Iris pigment epithelial cell (primary cell): ENCODE measurements at places on chromosomes 1 and 21.

DNA sequence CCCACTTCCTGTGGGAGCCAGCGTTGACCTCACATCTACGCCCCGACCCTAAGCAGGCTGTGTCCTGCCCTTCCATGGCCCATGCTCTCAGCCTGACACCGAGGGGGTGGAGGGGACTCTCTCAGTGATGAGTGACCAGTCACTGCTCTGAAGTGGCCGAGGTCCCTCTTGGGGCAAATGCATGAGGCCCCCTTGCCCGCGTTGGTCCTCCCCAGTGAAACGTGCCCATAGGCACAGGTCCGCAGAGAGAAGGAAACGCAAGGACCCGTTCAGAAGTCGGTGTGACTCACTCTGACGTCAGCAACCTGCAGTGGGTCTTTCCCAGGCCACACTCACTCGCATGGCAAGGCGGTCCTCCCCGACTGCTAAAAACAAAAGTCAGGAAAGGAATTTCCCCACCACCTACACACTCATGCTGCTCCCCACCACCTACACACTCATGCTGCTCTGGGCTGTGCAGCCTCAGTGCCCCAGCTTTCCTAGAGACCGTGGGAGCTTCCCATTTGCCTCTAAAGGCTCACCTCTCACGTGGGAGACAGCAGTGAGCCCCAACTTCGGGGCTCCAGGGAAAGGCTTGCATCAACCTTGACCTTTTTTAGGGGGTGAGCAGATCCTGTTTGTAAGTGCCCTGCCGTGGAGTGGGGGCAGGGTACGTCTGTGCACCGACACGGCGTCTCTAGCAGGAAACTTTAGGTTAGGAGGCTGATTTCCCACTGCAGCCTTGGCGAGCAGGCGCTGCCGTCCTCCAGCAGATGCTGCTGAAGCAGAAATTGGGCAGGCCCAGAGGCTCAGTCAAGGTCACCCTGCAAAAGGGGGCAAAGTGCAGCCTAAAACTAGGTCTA lies 11.4 kb downstream of the UBASH3A start:
- DNase-seq, result peak; percentile 59

DNA sequence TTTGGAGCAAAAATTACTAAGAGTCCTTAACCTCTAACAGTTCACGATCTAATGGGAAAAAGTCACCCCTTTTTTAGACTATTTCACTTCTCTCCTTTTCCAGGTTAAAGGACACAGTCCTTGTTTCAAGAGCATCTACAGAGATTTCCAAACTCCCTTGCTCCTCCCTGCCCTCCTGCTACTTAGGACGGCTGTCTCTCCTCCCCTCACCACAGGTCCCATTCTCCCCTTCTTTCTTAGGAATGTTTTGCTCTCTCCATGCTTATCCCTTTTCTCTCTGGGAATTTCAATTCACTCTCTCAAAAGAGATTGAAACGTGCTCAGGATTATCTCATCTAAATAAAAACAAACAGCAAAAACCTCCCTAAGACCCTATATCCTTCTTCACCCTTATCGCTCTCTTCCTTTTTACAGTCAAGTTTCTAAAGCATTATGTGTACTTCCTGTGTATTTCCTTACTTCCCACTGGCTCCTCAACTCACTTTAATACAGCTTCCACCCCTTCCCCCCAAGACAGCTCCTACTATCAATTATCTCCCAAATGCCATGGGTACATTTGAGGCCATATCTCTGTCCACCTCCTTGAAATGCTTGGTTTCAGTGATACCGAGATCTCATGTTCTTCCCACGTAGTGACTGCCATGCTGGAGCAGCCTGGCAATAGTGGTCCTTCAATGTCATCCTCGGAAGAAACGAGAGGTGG lies 43.2 kb upstream of the ZNF281 start:
- no peak for DNase-seq

GRCh38 chr1:152189657-152190442 lies 30.8 kb upstream of the RPTN start:
- DNase-seq, result peak; percentile 70

DNA sequence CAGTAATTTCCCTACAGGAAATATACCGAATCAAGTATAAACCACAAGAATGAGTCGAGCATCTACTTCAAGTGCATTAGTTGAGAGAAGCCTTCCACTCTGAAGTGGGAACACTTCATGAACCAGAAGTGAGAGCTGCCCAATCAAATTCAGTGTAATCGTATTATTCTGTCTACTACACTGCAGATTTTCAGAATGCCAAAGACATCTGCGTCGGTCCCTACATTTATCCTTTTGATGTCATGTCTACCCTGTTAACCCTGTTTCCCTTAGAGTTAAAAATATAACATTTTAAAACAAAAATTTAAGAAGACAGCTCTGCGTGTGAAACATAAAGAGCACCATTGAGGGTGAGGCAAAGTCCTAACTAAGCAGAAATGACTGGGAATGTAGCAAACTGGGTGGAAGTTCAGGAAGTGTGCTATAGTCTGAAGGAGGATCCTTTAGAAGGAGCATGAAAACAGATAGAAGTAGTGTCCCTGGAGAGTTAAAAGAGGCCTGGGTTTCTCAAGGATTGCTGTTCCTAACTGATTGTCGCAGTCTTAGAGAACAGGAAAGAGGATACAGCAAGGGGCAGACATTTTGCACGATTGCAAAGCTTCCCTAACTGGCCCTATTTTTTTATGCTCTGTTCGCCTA lies 291.2 kb downstream of the PTPRC start:
- peak; percentile 61 for DNase-seq

GRCh38 chr1:159071970-159072582 lies 4.5 kb downstream of the AIM2 start:
- DNase-seq, result peak; percentile 76

- DNase-seq, result peak; percentile 85
Measured at GRCh38 chr1:111563619-111564018, 56.0 kb upstream of the RAP1A start.

DNA sequence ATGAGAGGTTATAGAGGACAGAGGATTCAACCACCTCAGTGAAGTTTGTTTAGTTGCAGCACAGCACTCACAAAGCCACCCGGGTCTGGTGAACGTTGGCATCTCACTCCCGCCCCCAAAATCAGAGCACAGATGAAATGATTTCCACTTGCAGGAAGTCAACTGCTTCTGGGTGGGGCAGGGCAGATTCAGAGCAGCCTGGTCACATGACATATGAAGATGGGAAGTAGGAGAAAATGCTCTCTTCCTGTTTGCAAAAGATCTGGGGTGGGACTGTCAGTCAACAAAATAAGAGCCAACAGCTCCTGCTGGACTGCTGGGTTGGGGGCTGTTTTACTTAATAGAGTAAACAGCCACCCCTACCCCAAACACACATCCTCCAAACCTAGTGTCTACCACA lies 43.2 kb downstream of the LRRC71 start:
- peak; percentile 28 for DNase-seq

DNA sequence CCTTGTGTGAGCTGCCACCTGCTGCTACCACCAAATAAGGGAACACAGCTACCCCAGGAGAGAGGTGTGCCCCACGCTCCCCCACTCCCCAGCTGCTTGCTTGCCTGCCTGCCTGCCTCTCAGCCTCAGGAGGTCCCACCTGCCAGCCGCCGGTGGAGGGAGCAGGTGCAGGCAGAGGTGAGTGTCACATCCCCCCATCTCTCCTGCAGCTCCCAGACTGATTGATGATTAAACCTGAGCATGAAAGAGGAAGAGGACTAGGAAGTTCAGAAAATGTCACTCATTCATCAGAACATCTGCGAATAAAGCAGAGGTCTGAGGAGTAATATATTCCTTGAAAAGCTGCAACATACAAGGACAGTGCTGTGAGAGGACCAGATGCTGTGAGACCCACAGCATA lies 58.6 kb upstream of the HIVEP3 start:
- DNase-seq, result no peak

DNA sequence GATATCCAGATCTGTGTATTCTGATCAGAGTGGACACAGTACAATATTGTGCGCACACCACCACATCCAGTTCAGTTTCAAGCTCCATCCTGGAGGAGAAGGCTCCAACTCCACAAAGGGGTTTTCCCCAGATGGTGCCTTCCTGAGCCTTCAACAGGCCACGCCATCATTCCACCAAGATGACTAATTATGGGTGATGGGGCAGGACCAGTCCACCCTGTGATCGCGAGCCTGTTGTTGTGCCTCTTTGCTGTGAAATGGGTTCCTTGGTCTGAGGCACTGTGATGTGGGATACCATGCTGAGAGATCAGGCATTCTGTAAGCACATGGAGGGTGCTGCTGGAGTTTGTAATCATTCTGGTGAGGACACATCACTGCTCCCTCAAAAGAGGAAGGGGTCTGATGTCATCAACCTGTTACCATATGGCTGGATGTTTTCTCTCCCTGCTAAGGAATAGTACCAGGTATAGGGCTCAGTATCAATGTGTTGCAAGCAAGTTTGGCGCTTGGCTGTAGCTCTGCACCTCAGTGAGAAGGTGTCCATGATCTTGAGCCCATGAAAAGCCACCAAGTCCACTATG lies 6.7 kb upstream of the SH2D2A start:
- DNase-seq, result no peak

DNA sequence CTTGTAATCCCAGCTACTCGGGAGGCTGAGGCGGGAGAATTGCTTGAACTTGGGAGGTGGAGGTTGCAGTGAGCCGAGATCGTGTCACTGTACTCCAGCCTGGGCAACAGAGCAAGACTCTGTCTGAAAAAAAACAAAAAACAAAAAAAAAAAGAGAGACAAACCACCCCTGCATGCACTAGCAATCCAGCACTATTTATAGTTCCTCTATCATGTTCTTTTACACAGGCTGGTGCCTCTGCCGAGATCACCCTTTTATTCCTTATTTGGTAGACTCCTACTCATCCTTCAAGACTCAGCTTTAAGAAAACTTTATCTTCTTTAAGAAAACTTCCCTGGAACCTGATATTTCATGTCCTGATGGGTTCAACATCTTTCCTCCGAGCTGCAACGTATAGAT lies 10.8 kb downstream of the FMO5 start:
- DNase-seq, result no peak

DNA sequence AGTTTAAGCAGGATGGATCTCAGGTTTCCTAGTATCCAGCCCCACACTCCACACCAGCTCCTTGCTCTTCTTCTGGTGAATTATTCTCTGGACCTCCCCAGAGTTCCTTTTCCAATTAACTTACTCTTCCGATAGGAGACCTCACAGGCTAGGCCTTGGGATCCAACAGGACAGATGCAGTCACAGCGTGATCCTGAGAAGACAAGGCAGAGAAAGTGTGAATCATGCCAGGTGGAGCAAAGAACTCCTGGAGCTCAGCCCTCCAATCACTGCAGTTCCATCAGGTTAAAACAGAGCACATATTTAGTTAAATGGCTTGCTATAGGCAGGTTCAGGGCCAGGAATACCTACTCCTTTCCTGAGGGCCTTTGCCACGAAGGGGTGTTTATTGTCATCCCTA lies 34.1 kb downstream of the C8B start:
- DNase-seq, result no peak

- no peak for DNase-seq
Measured at GRCh38 chr21:41459884-41460534, 34.0 kb downstream of the MX1 start.

- no peak for DNase-seq
Measured at GRCh38 chr1:101128211-101128727, 102.7 kb upstream of the DPH5 start.

DNA sequence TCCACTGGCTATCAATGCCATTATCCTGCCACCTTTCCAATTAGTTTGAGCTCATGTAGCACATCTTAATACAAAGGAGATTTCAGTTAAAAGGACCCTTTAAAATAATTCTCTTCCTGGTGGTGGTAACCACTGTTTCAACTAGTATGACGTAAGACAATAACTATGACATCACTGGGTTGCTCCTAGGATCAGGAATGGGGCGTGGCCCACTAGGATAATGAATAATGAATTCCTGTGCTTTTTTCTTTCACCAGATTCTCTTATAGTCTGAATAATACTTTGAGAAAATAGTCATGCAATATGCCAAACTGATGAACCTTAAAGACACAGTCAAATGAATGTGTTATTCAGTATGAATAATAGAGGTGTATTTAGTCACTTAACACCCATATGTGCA lies 10.6 kb upstream of the KIFAP3 start:
- no peak for DNase-seq
